ENCODE measurements at places on chromosomes 6 and 20. TPM values are rescaled to one million over a fixed set of nuclear protein-coding genes. Genes with fewer than 3 reads are reported as not detected.
A peak's percentile ranks its signal among the peaks of the same experiment; 100 is the strongest.

- no peaks in the 10 kb centered on the region for H3K4me1 ChIP-seq
- H3K27me3 ChIP-seq = no peaks in the 10 kb centered on the region
- H3K36me3 ChIP-seq = no peaks in the 10 kb centered on the region
- H3K27ac ChIP-seq = no peak overlapping the region
- no peak overlapping the region for H3K4me3 ChIP-seq
Observed at GRCh38 chr20:43017241-43018030, 172.3 kb downstream of the PTPRT start.

GRCh38 chr6:33213989-33214335, 5.7 kb downstream of the RING1 start:
- no peak overlapping the region for H3K27ac ChIP-seq
- H3K4me3 ChIP-seq = no peak overlapping the region
- no peak for DNase-seq
- no peaks in the 10 kb centered on the region for H3K27me3 ChIP-seq
- peaks cover 10% of the 10 kb centered on the region for H3K4me1 ChIP-seq

DNA sequence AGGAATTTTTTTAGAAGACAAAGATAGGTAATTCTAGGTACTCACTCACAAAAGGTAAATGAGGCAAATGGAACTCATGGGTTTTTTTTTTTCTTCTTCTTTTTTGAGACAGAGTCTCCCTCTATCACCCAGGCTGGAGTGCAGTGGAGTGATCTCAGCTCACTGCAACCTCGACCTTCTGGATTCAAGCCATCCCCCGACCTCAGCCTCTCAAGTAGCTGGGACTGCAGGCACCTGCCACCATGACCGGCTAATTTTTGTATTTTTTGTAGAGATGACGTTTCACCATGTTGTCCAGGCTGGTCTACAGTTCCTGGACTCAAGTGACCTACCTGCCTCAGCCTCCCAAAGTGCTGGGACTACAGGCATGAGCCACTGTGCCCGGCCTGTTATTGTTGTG, 126.1 kb downstream of the LRRC1 start:
- H3K27me3 ChIP-seq = no peaks in the 10 kb centered on the region
- no peak overlapping the region for H3K4me3 ChIP-seq
- H3K4me1 ChIP-seq = peaks cover 10% of the 10 kb centered on the region

DNA sequence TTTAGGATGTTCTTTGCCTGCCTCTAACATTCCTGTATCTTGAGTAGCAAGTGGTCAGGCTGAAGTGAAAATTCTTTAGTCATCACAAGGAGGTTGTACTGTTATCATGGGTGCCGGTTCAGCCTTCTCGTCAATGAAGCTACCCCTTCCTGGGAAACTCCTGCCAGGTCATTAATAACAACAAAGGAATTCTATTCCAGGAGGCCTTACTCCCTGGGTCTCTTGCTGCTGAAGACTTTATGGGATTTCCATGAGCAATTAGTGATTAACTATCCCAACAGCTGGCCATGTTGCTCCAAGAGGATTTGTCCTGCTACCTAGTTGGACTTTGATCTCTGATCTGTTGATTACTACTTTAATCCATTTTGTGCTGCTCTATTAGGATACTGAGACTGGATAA, 62.7 kb upstream of the ELOVL5 start:
- peaks cover 3% of the 10 kb centered on the region for H3K4me1 ChIP-seq
- H3K36me3 ChIP-seq = no peaks in the 10 kb centered on the region
- H3K27me3 ChIP-seq = no peaks in the 10 kb centered on the region
- H3K27ac ChIP-seq = no peak overlapping the region

DNA sequence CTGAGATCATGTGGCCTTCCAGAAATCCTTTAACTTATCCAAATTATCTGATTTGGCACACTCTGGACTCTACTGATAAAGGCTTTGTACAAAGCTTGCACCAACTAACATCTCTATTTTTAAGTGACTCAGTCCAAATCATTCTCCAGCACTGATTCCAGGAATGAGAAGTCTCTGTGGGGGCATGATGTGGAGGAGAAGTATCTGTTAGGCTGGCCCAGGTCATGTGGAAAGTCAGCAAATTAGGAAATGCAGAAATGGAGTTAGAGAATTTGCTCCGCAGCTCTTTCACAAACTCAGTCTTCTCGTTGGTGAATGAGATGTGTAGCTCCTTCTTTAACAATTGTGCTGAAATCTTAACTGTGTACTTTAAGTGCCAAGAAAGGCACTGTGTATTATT, 165.7 kb downstream of the ZNF217 start:
- DNase-seq = no peak
- H3K4me1 ChIP-seq = no peaks in the 10 kb centered on the region
- no peaks in the 10 kb centered on the region for H3K27me3 ChIP-seq

DNA sequence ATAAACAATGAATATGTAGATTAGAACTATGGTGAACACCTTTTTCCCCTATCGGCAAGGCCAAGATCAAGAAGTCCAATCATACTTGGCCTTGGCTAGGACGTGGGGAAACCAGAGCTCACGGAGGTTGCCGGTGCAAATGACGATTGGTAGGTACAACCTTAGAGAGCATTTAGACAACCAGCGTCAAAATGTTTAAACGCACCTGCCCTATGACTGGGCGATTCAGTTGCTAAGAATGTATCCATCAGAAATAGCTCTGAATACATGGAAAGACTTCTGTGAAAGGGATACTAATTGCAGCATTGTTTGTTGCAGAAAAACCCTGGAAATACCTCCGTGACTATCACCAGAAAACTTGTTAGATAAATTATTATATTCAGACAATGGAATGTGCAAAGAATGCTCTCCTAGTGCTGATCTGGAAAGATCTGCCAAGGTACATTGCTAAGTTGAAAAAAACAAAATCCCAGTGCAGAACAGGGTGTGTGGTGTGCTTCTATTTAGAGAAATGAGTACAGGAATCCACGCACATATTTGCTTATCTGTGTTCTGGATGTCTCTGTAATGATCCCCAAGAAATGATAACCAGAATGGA, 48.0 kb upstream of the PTPN1 start:
- peaks cover 4% of the 10 kb centered on the region for H3K4me1 ChIP-seq
- no peak overlapping the region for H3K27ac ChIP-seq
- no peaks in the 10 kb centered on the region for H3K36me3 ChIP-seq
- DNase-seq = no peak

DNA sequence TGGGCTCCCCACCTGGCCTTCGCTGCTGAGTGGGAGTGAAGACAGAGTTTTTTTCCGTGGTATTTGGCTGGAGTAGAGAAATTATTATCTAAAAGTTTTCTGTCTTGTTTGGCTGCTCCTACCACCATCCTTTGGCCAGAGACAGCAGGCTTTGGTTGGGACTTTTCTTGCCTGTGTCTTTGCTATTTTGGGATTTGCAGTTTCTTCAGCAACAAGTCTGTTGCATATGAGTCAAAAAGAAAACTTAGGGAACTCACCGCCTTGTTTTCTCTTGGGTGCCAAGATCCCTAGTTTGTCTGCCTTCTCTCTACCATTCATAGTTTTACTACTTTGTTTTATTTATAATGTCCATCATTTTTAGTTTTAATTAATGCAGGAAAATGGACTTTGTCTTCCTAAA, 683.8 kb downstream of the DOK5 start:
- no peaks in the 10 kb centered on the region for H3K36me3 ChIP-seq
- no peak overlapping the region for H3K27ac ChIP-seq
- H3K4me3 ChIP-seq = no peak overlapping the region
- DNase-seq = no peak
- no peaks in the 10 kb centered on the region for H3K27me3 ChIP-seq

DNA sequence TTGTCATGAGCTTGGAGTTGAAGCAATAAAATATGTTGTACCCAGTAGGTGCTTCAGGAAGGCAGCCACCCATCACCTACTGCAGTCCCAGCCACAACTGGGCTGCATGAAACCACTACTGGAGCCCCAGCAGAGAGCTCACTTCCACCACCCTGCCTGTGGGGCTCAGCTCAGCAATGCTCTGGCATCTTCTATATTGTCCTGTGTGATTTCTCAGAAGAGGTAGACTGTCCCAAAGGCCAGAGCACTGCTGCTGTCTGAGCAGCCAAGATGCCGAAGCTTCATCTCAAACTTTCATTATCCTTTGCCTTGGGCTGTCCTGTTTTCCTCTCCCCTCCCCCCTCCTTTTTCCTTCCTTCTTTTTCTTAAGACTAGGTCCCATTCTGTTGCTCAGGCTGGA, 126.9 kb downstream of the DHX35 start:
- H3K27ac ChIP-seq = no peak overlapping the region
- no peaks in the 10 kb centered on the region for H3K36me3 ChIP-seq
- no peaks in the 10 kb centered on the region for H3K27me3 ChIP-seq
- no peak overlapping the region for H3K4me3 ChIP-seq
- no peaks in the 10 kb centered on the region for H3K4me1 ChIP-seq

GRCh38 chr20:56788671-56789610, 159.8 kb downstream of the TFAP2C start:
- no peaks in the 10 kb centered on the region for H3K27me3 ChIP-seq
- H3K4me1 ChIP-seq = peaks cover 35% of the 10 kb centered on the region
- H3K36me3 ChIP-seq = no peaks in the 10 kb centered on the region
- H3K4me3 ChIP-seq = no peak overlapping the region
- DNase-seq = no peak

DNA sequence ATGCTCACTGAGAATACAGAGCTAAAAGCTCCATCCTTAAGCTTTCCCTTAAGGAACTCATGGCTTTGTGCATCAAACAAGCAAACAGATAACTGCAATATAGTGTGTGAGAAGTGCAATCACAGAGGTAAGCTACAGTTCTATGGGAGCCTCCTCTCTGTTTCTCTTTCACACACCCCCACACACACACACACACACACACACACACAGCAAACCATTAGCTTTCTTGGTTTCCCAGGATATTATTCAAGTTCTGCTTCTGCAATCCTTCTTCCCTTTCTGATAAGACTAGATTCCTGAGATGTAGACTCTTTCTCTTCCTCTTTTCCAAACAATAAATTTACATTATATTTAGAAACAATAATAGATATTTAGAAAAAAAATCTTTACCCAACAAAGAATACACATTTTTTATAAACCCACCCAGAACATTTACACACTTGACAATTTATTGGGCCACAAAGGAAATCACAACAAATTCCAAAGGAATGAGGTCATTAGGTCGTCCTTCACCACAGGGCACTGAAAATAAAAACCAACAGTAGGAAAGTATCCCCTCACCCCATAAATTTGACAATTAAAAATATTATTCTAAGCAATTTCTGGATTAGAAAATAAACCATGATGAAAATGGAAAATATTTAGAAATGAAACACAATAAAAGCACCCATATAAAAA, 9.3 kb upstream of the GFOD1 start:
- H3K36me3 ChIP-seq = no peaks in the 10 kb centered on the region
- H3K4me1 ChIP-seq = peaks cover 3% of the 10 kb centered on the region
- no peak overlapping the region for H3K27ac ChIP-seq
- H3K27me3 ChIP-seq = no peaks in the 10 kb centered on the region

DNA sequence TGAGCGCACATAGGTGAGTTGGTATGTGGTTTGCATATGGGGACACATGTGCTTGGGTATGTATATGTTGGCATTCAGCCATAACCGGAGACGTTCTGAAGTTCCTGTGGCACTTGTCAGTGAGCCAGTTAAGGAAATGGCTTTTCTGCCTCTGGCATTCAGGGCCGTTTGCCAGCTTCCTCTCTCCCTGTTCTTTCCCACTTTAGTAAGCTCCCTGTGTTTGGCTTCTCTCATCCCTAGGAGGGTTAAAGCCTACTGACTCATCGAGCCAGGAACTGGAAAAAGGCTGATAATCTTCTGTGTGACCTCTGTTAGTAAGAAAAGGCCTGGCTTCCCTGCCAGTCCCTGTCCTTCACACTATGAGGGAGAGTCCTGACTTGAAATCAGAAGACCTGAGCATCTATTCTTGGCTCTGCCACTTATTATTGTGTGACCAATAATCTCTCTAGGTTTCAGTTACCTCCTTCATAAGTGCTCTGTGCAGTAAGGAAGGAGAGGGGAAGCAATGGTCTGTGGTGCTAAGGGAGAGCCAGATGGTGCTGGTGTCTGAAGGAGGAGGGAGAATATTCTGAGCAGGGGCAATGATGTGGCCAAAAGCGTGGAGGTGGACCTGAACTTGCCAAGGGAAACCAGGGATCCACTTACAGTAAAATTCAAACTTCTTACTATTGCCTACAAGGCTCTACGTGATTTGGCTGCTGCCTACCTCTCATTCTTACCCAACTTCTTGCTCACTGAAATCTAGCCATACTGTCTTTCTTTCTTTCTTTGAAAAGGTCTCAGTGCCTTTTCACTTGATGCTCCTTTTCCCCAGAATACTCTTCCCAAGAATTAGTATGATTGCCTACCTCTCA, 31.4 kb downstream of the ACSS2 start:
- H3K4me3 ChIP-seq = peak overlapping the region; percentile 2
- H3K4me1 ChIP-seq = peaks cover 27% of the 10 kb centered on the region
- peak; percentile 90 for DNase-seq
- H3K27me3 ChIP-seq = no peaks in the 10 kb centered on the region
- H3K27ac ChIP-seq = peak overlapping the region; percentile 84
- no peaks in the 10 kb centered on the region for H3K36me3 ChIP-seq

- no peak overlapping the region for H3K4me3 ChIP-seq
- DNase-seq = no peak
- H3K4me1 ChIP-seq = no peaks in the 10 kb centered on the region
- H3K27me3 ChIP-seq = no peaks in the 10 kb centered on the region
- no peak overlapping the region for H3K27ac ChIP-seq
Observed at GRCh38 chr6:166589786-166590574, 3.5 kb upstream of the RAMACL start.

DNA sequence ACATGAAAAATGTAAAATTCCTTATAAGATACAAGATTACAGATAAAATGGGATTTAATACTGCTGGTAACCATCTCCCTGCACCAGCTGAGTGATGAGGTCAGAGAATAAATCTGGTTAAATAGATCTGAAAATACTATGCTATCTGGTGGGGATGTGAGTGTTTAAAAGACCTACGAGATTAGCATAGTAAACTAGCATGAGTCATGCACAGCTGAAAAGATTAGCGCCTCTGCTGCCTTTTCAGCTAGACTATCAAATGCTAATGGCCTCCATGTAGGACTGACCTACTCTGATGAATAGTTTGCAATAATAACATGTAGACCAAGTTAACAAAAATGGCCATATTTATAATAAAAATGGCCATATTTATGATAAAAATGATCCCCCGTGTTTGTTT, 553.3 kb downstream of the C6orf118 start:
- H3K27ac ChIP-seq = no peak overlapping the region
- H3K27me3 ChIP-seq = no peaks in the 10 kb centered on the region
- DNase-seq = no peak
- H3K36me3 ChIP-seq = no peaks in the 10 kb centered on the region
- no peaks in the 10 kb centered on the region for H3K4me1 ChIP-seq

- 0 out of 2 replicates have a peak, but pooled peaks cover 5% of the 10 kb centered on the region for H3K36me3 ChIP-seq
- no peaks in the 10 kb centered on the region for H3K27me3 ChIP-seq
- H3K27ac ChIP-seq = peak overlapping the region; percentile 97
- peaks cover 26% of the 10 kb centered on the region for H3K4me1 ChIP-seq
Observed at GRCh38 chr6:83431545-83432155, 799 bp upstream of the ME1 start.

AKIRIN2 gene
- 54.8 TPM for total RNA-seq

SLC22A16 gene
- not detected for total RNA-seq

TFAP2A gene
- total RNA-seq = 24.3 TPM

EPPIN gene
- total RNA-seq = not detected

SLC12A5 gene
- total RNA-seq = 1.9 TPM

EDN1 gene
- 0.22 TPM for total RNA-seq

PRDM13 gene
- total RNA-seq = not detected

RIPPLY2 gene
- not detected for total RNA-seq

DNAH8 gene
- not detected for total RNA-seq

Data from HCT116 (cell line).